RKO (cell line): ENCODE measurements at places on chromosomes 12 and 14.

GRCh38 chr14:34013721-34014060 is 62.8 kb upstream of the EGLN3 start:
- DNase-seq, result no peak

DNA sequence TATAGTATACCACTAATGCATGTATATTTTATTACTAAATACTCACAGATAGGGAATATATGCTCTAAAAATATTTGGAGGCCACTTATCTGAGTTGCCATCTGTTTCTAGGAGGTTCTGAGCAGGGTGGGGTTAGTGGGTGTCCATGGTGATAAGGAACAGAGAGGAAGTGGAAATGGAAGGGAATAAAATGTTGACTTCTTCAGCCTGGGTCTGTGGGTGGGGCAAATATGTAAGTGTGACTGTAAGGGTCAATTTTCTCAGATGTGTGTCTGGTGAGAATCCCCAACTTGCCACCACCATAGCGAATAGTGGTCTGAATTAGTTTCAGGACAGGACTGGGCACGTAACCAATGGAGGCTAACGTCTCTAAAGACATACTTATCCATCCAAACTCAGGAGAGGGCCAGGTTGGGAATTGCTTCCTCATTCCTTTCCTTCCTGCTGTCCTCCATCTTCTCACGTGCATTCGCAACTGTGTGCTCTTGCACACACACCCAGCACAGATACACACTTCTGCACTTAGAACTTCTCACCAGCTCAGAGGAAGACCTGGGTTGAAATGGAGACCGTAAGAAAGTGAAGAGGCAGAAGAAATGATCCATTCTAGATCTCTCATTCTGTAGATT is 54.2 kb upstream of the GZMB start:
- DNase-seq, result no peak

DNA sequence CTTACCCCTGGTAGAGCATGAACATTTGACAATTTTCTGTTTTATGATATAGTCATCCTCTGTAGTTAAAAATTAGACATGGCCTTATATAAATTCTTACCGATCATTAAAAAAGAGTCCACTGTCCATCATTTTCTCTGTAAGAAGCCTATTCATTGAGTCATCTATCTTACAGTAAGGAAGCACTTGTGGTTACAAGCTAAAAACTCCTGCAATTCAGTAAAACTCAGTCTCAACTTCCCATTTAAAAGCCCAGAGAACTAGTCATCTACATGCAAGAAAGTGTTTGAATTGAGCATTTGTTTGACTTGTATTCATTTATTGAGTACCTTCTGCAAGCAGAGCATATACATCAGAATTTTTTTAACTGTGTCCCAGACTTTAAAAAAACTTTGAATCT is 63.3 kb downstream of the GTF2A1 start:
- no peak for DNase-seq

DNA sequence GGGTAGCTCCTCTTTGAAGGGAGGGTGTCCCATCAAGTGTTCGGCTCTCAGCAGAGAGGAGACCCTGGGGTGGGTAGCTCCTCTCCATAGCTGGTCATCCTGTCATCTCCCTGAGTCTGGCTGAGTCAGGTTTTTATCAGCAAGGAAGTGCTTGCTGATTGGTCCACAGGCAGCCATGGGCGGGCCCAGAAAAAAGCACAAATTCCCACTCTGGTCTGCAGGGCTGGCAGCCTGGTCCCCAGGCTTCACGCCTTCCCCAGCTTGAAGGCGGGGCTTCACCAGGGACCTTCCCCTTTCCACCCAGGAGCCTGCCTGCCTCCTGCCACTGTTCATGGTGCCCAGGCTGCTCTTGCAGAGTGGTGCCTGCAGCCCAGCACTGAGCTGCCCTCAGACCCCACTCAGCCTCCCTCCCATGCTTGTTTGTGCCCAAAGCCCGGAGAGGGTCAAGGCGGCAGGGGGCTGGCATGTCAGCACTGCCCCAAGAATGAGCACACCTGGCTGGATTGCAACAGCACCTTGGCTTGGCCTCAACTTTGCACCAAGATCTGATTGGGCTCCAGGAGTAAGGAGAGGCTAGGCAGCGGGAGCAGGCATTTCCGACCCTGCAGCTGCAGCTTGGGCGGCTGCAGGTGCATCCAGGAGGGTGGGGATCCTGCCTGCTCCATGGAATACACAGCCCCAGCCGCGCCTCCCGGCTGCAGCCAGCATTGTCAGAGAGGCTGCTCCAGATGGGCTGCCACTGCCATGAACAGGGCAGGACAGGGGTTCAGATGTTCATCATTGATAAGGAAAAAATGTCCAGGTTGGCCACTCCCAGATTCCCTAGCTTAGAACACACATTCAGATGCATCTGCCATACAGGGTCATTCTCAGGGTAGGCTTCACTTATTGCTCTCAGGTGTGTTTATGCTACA is 22.0 kb upstream of the WDR89 start:
- no peak for DNase-seq

DNA sequence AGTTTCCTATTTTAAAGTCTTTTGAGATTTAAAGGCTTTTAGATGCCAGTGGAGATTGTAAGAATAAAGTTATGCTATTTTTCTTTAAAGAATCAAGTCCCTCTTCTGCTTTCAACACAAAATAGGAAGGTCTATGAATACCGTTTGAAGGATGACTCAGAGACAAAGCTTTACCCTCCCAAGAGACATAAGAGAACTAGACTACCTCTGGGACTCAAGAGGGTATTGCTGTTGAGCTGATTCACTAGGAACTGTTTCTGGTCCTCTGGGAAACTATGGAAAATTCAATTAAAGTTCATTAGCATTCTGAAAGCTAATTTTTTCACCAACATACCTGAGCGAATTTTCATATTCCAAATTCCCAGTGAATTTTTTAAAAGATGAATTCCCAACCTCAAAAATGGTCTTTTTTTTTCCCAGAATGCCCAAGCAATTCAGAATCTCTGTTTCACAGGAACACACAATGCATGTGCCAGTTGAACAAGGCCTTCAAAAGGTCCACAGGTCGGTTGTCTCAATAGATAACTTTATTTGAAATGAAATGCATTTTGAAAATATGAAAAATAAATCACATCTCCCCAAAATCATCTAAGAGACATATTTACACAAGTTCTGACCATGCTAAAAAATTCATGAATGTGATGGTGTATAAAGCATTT is 6.5 kb downstream of the PHLDA1 start:
- peak; percentile 92 for DNase-seq

DNA sequence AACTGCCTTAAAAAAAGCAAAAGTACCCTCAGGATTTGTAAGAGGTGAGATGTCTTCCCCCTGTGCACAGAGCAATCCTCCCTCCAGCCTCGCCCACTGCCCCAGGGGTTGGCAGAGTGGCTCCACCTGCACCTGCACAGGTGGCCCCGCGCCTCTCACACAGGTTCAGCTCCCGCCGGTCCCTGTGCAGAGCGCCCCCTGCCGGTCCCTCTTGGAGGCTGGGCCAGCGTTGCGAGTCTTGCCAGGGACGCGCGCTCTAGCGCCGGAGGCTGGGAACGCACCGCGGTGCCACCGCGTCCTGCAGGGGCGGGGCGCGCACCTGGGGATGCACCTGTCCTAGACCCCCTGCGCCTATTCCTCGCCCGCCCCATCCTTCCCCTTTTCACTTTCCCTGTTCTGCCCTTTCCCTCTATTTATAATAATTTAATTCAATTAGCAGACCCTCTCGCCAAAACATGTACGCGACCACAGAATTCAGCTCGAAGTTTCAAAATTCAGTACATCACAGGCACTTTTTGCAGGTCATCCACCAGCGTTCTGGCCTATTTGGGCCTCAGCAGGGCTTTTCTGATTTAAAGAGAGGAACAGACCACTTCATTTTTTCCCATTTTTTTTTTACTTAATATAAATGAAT is 618.6 kb downstream of the AACS start:
- no peak for DNase-seq

DNA sequence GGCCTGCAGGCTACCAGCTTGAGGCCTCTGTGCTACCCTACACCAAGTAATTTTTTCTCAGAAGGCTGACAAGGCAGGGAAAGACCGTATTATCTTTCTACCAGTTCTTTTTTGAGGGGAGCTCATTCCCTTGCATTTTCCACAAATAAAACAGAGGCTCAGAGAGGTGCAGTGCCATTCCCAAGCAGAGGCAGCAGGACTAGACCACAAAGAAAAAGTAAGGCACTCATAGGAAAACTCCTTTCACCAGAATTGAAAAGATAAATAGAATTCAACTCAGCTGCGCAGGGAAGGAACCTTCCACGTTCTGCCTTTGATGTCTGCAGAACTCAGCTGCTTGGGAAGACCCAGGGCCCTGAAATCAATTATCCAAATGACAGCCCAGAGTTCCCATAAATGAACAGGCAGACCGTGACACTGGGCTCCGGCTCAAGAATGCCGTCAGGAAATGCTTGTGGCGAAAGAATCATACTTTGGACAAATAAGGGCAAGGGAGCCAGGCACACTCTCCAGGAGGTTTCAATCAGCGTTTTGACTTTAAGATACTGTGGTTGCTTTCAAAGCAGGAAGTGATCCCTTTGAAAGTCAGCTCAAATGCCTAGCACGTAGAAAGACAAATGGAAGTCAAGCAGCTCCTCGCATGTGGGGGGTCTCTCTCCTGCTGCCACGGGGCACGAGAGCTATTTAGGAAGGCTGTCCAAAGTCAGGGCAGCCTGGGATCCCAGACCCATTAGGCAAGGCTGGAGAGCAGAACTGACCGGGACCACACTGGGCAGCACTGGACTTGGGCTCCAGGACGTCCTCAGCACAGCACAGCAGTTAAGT is 14.0 kb downstream of the KCTD10 start:
- DNase-seq, result no peak

DNA sequence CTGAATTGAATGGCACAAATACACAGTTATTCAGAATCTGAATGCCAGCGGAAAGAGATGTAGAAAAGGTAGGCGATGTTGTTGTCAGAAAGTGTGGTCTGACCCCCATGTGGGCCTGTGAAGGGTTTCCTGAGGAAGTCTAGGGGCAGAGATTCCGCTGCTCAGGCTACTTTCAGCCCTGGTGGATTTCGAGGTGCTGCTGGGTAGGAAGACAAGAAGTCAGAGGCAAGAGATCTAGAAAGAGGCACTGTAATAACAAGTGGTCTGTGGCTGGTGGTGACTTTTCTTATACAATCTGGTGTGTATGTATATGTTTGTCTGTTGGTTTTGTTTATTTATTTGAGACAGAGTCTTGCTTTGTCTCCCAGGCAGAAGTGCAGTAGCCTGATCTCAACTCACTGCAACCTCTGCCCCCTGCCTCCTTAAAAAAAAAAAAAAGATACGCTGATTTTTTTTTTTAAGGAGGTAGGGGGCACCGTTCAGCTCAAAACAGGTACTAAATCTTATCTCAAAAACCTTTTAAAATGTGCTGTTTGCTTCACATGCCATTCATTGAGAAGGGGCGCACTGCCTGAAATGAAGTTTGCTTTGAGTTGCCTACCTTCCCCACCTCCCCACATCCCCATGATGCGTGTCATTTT is 27.1 kb upstream of the MANSC4 start:
- DNase-seq, result no peak

- DNase-seq, result peak; percentile 93
Measured at GRCh38 chr14:102509746-102510615, at the start of gene ANKRD9. TSS of gene ANKRD9 (minus strand) at chr14:102509776. CDS start at chr14:102507889, 1,887 bp downstream.

DNA sequence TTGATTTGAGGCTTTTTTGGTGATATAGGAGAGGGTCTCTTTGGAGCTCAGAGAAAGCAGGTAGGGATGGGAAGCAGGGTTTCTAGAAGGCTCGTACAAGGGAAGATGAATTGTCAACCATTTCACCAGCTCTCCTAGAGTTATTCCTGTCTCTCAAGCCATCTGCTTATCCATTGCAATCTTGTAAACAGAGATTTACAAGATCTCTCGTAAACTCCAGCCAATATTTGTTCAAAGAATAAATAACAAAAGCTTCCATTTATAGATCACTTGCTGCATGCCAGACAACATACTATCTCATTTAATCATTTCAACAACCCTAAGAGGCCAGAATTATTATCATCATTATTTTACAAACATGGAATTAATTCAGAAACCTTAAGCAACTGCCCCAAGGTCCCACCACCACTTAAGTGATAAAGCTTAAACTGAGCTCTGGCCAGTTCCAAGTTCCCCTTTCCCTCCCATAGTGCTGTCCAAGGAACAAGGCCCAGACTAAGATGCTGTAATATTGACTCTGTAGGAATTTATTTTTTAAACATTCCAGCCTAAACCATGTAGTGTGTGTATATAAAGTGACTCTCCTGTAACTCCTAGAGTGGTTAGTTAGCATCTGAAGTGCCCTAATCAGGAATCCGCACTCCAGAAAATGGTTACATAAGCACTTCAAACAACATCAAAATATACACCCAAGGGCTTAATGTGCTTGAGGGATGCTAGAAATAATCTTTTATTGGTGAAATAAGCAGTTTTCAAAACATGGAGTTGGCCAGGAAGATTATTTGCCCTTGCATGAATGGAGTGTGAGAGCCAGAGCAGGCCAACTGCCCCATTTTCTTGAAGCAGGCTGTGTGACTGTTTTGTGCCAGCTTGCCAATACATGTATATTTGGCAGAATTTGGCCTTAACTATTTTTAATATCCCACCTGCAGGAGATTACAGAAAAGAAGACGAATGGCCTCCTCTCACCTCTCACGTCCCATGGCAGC is 2.8 kb upstream of the PLEKHH1 start:
- DNase-seq, result no peak

- DNase-seq, result peak; percentile 53
Measured at GRCh38 chr14:57391517-57392195, 1.3 kb downstream of the NAA30 start.

- peak; percentile 15 for DNase-seq
Measured at GRCh38 chr12:61808856-61809255, 451.3 kb upstream of the USP15 start.

DNA sequence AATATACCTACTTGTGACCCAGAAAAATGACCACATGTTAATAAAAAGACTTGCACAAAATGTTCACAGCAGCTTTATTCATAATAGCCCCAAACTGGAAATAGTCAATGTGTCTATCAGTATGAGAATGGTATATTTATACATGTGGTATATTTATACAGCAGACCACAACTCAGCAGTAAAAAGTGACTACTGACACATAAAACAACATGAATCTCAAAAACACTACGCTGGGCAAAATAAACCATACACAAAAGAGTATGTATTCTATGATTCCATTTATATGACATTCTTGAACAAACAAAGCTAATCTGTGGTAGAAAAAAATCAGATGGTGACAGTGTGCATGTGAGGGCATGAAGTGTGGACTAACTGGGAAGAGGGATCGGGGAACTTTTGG is 35.1 kb downstream of the ARF6 start:
- no peak for DNase-seq

DNA sequence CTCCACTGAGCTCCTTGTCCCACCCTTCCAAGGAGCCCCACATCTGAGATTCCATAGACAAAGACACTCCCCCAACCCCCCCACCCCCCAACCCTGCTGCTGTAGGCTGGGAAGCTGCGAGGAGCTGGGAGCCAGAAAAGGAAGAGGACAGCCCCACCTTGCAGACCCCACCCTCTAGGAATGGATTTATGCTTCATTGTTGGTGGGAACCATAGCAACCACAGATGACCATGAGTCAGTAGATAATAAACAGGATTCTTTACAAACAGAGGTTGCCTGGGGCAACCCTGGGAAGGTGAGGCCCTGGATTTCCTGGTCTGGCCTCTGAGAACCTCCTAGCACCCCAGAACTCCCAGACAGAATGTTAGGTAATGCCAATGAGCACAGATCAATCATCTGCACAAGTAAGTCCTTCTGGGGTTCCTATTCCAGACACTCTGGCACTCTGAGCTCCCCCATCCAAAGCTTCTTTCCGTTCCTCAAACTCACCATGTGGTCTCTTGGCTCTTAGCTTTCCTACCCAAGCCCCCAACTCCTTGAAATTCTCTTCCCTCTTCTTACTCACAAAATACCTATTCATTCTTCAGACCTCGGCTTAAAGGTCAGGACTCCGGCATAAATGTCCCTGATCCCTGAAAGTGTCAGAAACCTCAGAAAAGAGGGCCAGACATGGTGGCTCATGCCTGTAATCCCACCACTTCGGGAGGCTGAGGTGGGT is 15.2 kb upstream of the PLEKHG6 start:
- peak; percentile 63 for DNase-seq

- no peak for DNase-seq
Measured at GRCh38 chr14:79278798-79279644, 932.3 kb downstream of the DIO2 start.
